Placental epithelial cell (primary cell): ENCODE measurements at places on chromosomes 1 and 21. TPM values are rescaled to one million over a fixed set of nuclear protein-coding genes. Genes with fewer than 3 reads are reported as not detected.

HES2 gene
- total RNA-seq, result 4.3 and 9.0 TPM in 2 replicates

LCE1A gene
- total RNA-seq, result not detected in 2 replicates

PADI1 gene
- under 0.01 and 1.6 TPM in 2 replicates for total RNA-seq

FLG2 gene
- total RNA-seq, result under 0.01 TPM in 1 of 2 replicates, not detected in the other

TTC24 gene
- not detected in 2 replicates for total RNA-seq

PTAFR gene
- total RNA-seq, result not detected in 2 replicates

MAP3K21 gene
- 2.4 and 2.7 TPM in 2 replicates for total RNA-seq

SH2D1B gene
- total RNA-seq, result not detected in 2 replicates

IGSF9 gene
- 7.7 and 9.0 TPM in 2 replicates for total RNA-seq

AMPD1 gene
- not detected in 2 replicates for total RNA-seq

SLC35E2B gene
- 40.7 and 68.3 TPM in 2 replicates for total RNA-seq

KIAA1614 gene
- total RNA-seq, result 12.8 and 22.4 TPM in 2 replicates

TSSK3 gene
- total RNA-seq, result 0.39 TPM in 1 of 2 replicates, not detected in the other

RGSL1 gene
- not detected in 2 replicates for total RNA-seq

AMY1A gene
- not detected in 2 replicates for total RNA-seq

CD1E gene
- not detected in 2 replicates for total RNA-seq

MAP10 gene
- total RNA-seq, result 2.0 TPM in 2 replicates

SKI gene
- total RNA-seq, result 23.7 and 36.9 TPM in 2 replicates

SPRR5 gene
- not detected in 2 replicates for total RNA-seq

ZNF593OS gene
- total RNA-seq, result under 0.01 TPM in 1 of 2 replicates, not detected in the other

OR2T11 gene
- total RNA-seq, result 7.0 and 8.2 TPM in 2 replicates

FALEC gene
- not detected in 2 replicates for total RNA-seq

SPATA17 gene
- total RNA-seq, result 0.87 and 1.2 TPM in 2 replicates

RNPC3 gene
- total RNA-seq, result 9.1 and 20.8 TPM in 2 replicates

TMEM82 gene
- not detected in 2 replicates for total RNA-seq

TMEM51 gene
- total RNA-seq, result 6.0 and 6.3 TPM in 2 replicates

POLR3C gene
- total RNA-seq, result 36.2 and 41.6 TPM in 2 replicates

GJB4 gene
- total RNA-seq, result 1.6 and 1.7 TPM in 2 replicates

MCOLN2 gene
- total RNA-seq, result not detected in 2 replicates

MROH9 gene
- not detected in 2 replicates for total RNA-seq

GOLT1A gene
- total RNA-seq, result not detected in 2 replicates

RNF19B gene
- total RNA-seq, result 11.8 and 20.7 TPM in 2 replicates

CD48 gene
- total RNA-seq, result not detected in 2 replicates

EXTL1 gene
- total RNA-seq, result 4.7 and 6.7 TPM in 2 replicates

SLAMF9 gene
- total RNA-seq, result 4.7 and 6.8 TPM in 2 replicates

KRTAP21-2 gene
- not detected in 2 replicates for total RNA-seq

NID1 gene
- 3.1 and 8.7 TPM in 2 replicates for total RNA-seq

AMY1B gene
- not detected in 2 replicates for total RNA-seq

TTC39A gene
- total RNA-seq, result 0.65 and 1.2 TPM in 2 replicates

TEDDM1 gene
- total RNA-seq, result not detected in 2 replicates

GBP5 gene
- under 0.01 TPM in 1 of 2 replicates, not detected in the other for total RNA-seq

PKP1 gene
- total RNA-seq, result 48.3 and 106 TPM in 2 replicates

RNF223 gene
- 2.3 TPM in 1 of 2 replicates, not detected in the other for total RNA-seq

KRTAP7-1 gene
- total RNA-seq, result not detected in 2 replicates

PDPN gene
- 89.1 and 115 TPM in 2 replicates for total RNA-seq

GJA9 gene
- total RNA-seq, result 0.11 TPM in 1 of 2 replicates, not detected in the other

RPE65 gene
- not detected in 2 replicates for total RNA-seq

ZNF648 gene
- total RNA-seq, result under 0.01 TPM in 1 of 2 replicates, not detected in the other

IFI44L gene
- total RNA-seq, result under 0.01 and 0.11 TPM in 2 replicates

EPHA10 gene
- total RNA-seq, result under 0.01 TPM in 1 of 2 replicates, not detected in the other

C8A gene
- not detected in 2 replicates for total RNA-seq

KLHDC9 gene
- total RNA-seq, result 2.4 and 3.5 TPM in 2 replicates

OR13G1 gene
- total RNA-seq, result not detected in 2 replicates

SEMA6C gene
- total RNA-seq, result 7.6 and 20.8 TPM in 2 replicates

BRWD1 gene
- 68.9 and 88.3 TPM in 2 replicates for total RNA-seq

CSMD2 gene
- total RNA-seq, result under 0.01 and 0.22 TPM in 2 replicates
